ENCODE measurements at places on chromosomes 16 and 17.

GRCh38 chr16:4399001-4399730 lies 17.2 kb downstream of the CORO7 start:
- no peak for DNase-seq

DNA sequence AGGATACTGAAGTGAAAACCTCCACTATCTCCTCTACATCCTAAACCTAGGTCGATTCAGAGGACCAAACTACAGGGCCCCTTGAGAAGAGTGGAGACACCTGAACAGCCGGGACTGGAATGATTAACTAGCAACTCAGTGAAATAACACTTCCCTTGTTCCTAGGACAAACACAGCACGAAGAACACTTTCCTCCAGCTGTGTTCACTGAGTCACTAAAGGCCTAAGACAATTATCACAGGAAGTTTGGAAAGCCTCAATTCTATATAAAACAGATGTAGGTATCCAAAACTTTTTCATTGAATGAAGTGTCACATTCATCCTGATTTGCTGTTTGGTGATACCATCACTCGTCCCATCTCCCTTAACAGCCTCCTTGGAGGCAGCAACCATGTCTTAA lies 15.5 kb upstream of the CUEDC1 start:
- DNase-seq, result no peak

- DNase-seq, result peak; percentile 96
Measured at GRCh38 chr17:7351665-7352502, at the start of gene KCTD11. TSS of gene KCTD11 (plus strand) at chr17:7352162.

GRCh38 chr16:57273826-57274225 lies 10.6 kb downstream of the PLLP start:
- no peak for DNase-seq

Measured in Right ventricle myocardium superior (tissue), 1 donor.